Stimulated activated CD4-positive, alpha-beta T cell treated with anti-CD3 and anti-CD28 coated beads, Interleukin-2, amount 100 ng/mL, for 24 hours (primary cell): ENCODE measurements at places on chromosomes 6 and 20.

DNA sequence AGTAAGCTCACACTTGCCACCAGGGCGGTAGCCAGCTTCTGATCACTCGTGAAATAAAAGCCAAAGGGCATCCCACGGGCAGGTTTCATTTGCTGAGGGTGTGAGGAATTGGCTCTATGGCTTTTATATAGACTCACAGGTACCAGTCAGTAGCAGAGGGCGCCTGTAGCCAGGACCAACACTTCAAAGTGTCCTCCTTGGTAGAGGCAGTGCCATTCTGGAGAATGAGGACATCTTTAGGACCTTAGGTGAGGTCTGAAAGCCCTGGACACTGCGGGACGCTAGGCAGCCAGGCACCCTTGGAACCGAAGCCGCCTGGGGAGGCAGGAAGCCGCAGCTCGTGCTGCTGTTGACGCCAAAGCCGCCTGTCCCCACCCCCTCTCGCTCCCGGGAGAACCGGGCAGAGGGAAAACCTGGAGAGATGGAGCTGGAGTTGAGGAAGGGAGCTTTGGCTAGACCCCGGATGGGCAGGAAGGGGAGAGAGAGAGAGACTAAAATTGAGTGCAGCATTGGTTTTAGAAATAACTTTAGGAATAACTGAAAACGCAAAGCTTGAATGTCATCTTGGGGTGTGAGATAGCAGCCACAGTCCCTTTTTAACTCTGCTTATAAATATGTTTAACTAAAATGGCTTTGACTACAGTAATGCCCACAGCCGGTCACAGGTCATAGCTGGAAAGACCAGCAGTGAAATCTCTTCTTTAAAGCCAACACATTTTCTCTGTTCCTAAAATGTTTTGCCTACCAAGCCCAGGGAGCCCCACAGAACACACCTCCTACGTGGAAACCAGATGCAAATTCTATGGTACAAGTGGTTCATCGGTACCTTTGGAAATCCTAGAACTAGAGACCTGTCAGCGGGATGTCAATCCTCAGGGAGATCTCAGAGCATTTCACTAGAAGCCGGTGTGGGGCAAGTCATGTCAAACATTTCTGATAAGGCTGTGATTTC lies 128.5 kb upstream of the CDYL start:
- peak; percentile 26 for DNase-seq

GRCh38 chr6:150981669-150982068 lies 116.2 kb downstream of the MTHFD1L start:
- no peak for DNase-seq

DNA sequence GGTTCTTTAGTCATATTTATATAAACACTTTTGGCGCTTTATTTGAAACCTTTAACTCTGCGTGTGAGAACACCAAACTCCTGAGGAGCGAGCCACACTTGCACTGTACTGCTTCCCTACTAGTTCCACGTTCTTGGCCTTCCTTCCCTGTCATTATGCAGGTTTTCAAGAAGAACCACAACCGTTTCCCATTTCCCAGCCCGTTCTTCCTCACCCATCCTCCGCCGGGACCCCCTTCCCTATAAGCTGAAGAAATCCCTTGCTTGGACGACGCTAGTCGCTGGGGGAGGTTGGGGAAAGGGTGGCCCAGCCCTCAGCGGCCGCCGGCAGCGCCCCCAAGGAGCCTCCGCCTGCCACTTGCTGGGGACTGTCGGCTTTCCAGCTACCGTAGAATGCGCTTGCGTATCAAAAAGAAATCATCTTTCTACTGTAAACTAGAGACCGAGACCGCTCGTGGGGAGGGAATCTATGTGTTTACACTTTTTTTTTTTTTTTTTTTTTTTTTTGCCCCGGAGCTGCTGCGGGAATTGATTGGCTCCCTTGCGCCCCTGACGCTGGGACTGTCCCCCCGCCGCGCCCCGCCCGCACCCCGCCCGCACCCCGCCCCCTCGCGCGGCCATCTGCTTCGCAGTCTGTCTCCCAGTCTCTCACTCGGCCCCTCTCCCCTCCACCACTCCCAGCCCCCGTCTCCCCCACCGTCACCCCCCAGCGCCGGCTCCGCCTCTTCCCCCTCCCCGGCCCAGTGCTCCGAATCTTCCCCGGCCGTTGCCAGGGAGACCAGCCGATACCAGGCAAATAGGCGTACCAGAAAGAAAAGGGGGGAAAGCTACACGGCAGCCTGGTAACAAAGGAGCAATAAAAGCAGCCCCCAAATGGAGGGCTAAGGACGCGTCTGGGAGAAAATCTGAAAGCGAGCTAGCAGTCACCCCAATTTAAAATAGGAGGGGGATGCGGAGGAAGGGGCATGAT lies 2.3 kb upstream of the MARCKS start:
- peak; percentile 18 for DNase-seq

DNA sequence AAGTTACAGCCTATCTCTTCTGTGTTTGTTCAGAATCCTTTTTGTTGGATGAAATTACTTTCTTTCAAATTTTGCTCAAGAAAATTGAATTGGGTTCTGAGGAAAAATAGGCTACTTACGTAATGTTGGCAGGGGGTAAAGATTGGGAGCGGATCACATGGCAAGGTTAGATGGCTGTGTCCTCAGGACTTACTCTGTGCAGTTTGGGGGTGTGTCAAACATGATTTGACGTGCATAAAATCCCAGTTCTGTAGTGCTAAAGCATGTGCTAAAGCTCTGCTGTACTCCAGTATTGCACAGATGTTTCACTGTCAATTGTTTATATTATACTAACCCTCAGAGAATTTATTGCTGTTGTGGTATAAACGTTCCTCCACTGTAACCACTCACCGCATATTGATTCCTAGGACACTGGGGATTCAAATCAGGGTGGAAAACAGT lies 2.6 kb downstream of the NT5E start:
- DNase-seq, result no peak

GRCh38 chr6:110622912-110623578 lies 146.6 kb upstream of the SLC22A16 start:
- no peak for DNase-seq

- no peak for DNase-seq
Measured at GRCh38 chr6:14953836-14954235, 292.0 kb upstream of the JARID2 start.

DNA sequence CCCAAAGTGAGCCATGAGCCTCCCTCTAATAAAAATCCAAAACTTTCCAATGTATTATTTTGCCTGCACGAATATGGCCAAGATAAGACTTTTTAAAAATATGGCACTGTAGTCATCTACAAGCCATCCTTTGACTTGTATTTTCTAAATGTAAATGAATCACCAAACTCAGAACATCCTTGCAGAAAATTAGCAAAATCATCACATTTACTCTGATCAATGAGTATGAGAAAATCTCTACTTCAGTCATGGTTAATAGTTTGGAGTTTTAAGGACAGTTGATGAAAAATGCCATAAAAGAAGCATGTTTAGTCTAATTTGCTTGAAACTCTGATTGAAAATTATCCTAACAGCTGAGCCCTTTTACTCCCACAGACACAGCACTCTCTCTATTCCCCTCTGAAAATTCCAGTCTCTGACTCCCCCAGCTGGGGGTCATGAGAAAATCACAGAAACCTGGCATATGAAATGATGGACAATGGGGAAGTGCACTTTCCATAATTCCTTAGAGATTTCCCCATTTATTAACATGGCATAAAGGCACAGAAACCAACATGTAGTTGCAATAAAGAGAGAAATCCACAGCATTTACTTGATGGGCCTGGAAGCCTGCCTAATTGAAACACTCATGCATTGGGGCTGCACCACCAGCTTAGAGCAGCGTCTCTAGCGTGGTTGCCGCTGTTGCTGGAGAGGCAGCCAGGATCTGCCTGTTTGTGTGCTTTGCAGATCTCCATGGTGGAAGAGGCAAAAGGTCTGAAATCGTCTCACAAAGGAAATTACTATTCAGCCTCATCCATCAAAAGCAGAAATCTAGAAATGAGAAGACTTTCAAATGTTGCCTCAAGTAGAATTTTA lies 214.0 kb downstream of the WDR27 start:
- no peak for DNase-seq

- peak; percentile 1 for DNase-seq
Measured at GRCh38 chr6:167721291-167721690, 105.4 kb upstream of the AFDN start.

DNA sequence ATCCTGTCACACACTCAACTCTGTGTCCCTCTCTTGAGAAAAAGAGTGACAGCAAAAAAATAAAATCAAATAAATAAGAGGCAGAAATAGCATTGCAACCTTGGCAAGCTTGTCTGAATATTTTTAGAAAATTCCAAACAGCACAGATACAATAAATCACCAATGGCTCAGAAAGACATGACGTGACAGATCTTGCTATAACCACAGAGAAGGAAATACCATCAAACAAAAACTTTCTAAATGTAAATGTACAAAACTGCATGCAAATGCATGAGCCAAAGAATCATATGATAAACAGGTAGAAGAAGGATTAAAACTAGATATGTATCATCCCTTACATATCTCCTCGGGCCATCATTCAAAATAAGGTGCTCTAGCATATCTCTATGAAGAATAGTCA lies 549.2 kb upstream of the NOX3 start:
- no peak for DNase-seq

DNA sequence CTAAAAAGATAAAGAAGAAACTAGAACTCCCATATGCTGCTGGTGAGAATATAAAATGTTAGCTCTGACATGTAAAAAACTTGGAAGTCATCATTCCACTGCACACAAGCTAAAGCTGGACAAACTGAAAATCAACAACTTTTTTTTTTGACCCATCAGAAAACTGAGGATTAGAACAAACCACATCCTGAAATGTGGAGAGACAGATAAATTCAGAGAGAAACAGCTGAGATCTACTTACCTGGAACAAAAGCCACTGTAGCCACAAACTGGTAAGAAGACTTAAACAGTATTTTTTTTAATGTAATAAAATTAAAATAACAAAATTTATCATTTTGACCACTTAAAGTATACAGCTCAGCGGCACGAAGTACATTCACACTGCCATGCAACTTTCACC lies 408.5 kb upstream of the RGS17 start:
- no peak for DNase-seq

DNA sequence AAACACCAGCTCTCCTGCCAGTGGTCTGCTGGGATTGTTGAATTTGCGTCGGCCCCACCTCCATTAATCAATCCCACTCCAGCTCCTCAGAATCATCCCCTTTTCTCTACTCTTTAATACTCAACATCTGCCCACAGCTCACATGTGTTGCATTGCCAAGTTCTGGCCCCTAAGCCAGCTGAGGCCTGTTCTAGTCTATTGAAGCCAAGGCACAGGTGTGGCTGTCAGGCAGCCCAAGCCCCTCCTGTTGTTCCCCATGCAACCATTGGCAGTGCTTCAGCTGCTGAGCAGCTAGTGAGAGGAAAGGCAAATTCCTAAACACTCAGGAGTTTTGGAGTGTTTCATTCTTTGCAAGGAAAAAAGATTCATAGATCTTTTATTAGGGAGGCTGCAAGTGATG lies 128.0 kb upstream of the NT5E start:
- no peak for DNase-seq
